Naive thymus-derived CD8-positive, alpha-beta T cell (primary cell): ENCODE measurements at places on chromosomes 13 and 19. TPM values are rescaled to one million over a fixed set of nuclear protein-coding genes. Genes with fewer than 3 reads are reported as not detected.
A peak's percentile ranks its signal among the peaks of the same experiment; 100 is the strongest.

NLRP8 gene
- not detected for total RNA-seq

CARM1 gene
- total RNA-seq: 26.5 TPM

C19orf53 gene
- total RNA-seq: 74.1 TPM

ZNF460 gene
- total RNA-seq: 85.3 TPM

DHDH gene
- total RNA-seq: 1.8 TPM

FCHO1 gene
- total RNA-seq: 94.1 TPM

DNA sequence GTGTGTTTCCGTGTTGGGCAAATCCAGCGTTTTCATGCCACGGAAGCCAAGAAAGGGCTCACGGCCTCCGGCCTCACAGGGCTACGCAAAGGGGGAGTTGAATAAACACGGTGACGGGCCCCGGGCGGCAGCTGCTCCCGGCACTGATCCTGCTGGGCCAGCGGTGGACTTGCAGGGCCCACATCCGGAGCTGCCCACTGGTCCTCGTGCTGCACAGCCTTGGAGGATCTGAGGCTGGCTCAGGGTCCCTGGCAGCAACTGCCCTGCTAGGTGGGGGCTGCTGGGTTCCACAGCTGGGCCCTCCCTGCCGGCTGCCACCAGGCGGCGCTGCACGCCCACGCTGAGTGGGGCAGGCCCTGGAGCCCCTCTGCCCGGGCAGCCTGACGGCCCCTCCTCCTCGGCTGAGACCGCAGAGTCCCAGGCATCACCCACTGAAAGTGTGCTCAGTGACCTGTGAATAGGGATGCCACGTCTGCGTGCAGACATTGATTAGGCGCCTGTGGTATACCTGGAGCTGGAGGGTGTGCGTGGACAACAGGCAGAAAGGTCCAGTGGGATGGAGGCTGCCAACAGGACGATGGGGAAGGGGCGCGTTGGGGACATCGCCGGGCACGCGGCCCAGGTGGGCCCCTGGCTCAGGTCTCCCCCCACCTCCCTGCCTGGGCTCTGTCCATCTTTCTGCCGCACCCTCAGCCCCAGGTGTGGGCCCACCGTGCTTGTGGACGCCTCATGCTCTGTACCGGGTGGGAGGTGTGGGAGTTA lies 5.3 kb upstream of the HCN2 start:
- H3K4me1 ChIP-seq: peaks cover 4% of the 10 kb centered on the region
- peak; percentile 73 for DNase-seq
- H3K4me3 ChIP-seq: no peak overlapping the region
- H3K36me3 ChIP-seq: no peaks in the 10 kb centered on the region

GRCh38 chr13:20272104-20272503 lies 40.0 kb upstream of the GJB6 start:
- no peak overlapping the region for H3K4me3 ChIP-seq
- H3K4me1 ChIP-seq: peaks cover 1% of the 10 kb centered on the region
- H3K27me3 ChIP-seq: peaks cover 19% of the 10 kb centered on the region
- no peak for DNase-seq
- no peaks in the 10 kb centered on the region for H3K36me3 ChIP-seq

- no peaks in the 10 kb centered on the region for H3K36me3 ChIP-seq
- DNase-seq: no peak
- H3K27me3 ChIP-seq: peaks cover 34% of the 10 kb centered on the region
These were observed at the start of gene CACNA1A for GRCh38 chr19:13506471-13506820. TSS of gene CACNA1A (minus strand) at chr19:13506479. CDS start at chr19:13506224, 255 bp downstream.

GRCh38 chr13:105936816-105937215 lies 598.6 kb downstream of the EFNB2 start:
- H3K4me3 ChIP-seq: no peak overlapping the region
- H3K27ac ChIP-seq: no peak overlapping the region
- H3K36me3 ChIP-seq: no peaks in the 10 kb centered on the region

DNA sequence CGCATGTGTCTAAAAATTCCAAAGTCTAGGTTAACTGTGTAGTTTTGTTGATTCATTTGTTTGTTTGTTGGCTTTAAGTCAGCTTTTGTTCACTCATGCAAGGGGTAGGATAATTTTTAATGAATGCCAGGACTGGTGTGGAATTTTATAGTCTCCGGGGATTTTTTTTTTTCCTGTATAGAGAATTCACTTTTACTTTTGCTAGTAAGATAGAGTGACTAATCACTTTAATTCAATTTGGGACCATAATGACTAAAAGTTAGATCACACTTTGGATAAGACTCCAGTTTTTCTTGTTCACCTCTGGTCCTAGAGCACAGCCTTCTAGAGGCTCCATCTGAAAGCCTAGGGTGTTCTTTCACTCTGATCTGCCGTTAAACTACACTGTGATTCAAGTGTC lies 1690.0 kb downstream of the PCDH9 start:
- no peak overlapping the region for H3K27ac ChIP-seq
- no peaks in the 10 kb centered on the region for H3K36me3 ChIP-seq
- H3K27me3 ChIP-seq: no peaks in the 10 kb centered on the region
- H3K4me1 ChIP-seq: no peaks in the 10 kb centered on the region

DNA sequence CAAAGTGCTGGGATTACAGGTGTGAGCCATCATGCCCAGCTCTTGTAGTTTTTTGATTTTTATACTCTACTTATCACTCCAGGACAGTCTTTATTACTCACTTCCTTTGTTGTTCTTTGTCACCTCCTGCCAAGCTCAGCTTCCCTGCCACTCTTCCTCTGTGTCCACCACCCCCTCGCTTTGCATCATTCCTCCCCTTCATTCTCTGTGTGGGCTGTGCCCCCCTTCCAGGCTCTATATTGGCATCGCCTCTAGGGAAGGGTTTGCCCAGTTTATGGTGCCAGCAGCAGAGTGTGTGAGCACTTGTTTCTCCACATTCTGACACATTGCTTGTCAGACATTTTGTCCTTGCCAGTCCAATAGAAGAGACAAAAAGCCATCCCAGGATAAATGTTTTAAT lies 15.1 kb downstream of the ZNF302 start:
- peaks cover 50% of the 10 kb centered on the region for H3K27me3 ChIP-seq
- no peak overlapping the region for H3K27ac ChIP-seq
- H3K4me3 ChIP-seq: no peak overlapping the region
- no peaks in the 10 kb centered on the region for H3K4me1 ChIP-seq
- H3K36me3 ChIP-seq: no peaks in the 10 kb centered on the region

GRCh38 chr13:30906411-30907051 lies 460 bp downstream of the MEDAG start:
- H3K27me3 ChIP-seq: peaks cover 55% of the 10 kb centered on the region
- peaks cover 6% of the 10 kb centered on the region for H3K36me3 ChIP-seq
- H3K4me1 ChIP-seq: peaks cover 4% of the 10 kb centered on the region
